ENCODE measurements at places on chromosomes 3 and 15.

GRCh38 chr3:12325586-12326515 lies 37.0 kb downstream of the PPARG start:
- no peak for DNase-seq

DNA sequence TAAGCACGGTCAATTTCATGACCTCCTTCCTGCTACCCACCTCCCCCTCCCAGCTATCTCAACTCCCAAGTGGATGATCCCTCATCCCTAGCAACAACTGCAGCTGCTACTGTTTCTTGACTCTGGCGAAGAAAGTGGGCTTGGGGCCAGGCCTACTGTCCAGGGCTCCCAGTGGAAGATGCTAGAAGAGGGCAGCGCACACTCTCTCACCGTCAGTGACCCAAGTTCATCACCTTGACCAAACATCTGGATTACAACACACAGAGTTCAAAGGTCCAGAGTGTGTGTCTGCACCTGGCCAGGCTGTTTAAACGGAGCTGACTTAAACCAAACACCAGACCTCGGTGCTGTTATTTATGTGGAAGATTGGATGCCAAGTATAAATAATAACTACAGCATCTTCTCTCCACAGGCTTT lies 385.6 kb downstream of the SHQ1 start:
- no peak for DNase-seq

GRCh38 chr15:58543664-58544335 lies 112.0 kb downstream of the LIPC start:
- no peak for DNase-seq

DNA sequence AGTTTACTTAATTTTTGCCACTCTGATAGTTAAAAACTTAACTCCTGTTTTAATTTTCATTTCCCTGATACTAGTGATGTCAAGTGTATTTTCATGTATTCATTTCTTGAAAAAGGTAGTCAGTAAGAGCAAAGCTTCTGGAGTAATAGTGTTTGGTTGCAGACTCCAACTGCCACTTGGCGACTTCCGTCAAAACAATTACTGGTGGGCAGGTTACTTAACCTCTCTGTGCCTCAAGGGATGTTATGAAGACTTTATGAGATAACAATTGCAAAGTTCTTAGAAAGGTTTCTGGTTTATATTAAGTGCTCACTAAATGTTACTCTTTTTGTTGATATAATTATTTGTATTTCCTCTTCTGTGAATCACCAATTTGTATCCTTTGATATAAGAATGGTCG lies 129.7 kb downstream of the NFKBIZ start:
- no peak for DNase-seq

- DNase-seq = no peak
Observed at GRCh38 chr3:77718311-77718710, 678.4 kb downstream of the ROBO2 start.

- no peak for DNase-seq
Observed at GRCh38 chr3:155326901-155327300, 33.4 kb upstream of the STRIT1 start.

GRCh38 chr15:62426387-62426956 lies 261.4 kb upstream of the C2CD4B start:
- peak; percentile 74 for DNase-seq

DNA sequence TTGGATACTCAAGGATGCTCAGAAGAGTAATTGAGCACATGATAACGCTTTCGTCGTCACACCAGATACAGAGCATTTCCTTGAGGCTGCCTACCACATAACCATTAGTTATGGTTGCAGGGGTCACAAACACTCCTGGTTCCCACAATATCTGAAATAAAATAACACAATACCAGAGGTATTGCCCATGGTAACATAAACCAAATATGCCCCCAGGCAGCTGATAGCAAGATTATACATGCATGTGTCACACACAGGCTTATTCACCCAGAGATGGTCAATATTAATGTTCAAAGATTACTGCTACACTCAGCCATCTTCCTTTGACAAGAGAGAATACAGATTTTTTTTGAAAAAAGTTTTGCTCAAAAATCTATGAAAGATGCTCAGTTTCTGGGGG lies 7.3 kb downstream of the RPL39L start:
- DNase-seq = no peak

DNA sequence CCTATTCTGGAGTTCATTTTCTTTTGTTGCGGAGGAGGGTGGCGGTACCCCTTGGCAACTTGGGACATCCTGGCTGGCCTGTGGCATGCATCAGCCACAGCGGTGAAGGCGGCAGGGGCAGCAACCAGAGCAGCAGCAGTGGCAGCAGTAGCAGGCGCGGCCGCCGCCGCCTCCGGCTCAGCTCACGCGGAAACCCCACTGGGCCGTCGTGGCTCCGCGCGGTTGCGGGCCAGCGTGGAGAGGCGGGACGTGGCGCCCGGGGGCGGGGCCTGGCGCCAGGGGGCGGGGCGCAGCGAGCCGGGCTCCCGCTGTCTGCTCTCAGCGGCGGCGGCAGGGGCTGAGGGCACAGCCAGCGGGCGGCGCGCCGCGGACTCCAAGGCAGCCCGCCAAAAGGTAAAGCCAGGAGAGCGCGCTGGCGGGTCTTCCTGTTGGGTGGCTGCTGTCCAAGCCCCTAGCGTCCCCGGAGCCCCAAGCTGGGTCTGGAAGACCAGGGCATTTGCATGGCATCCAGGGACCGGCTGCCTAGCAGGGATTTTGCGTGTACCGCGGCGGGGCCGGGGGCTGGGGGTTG lies 334.4 kb upstream of the THRB start:
- DNase-seq = peak; percentile 66

DNA sequence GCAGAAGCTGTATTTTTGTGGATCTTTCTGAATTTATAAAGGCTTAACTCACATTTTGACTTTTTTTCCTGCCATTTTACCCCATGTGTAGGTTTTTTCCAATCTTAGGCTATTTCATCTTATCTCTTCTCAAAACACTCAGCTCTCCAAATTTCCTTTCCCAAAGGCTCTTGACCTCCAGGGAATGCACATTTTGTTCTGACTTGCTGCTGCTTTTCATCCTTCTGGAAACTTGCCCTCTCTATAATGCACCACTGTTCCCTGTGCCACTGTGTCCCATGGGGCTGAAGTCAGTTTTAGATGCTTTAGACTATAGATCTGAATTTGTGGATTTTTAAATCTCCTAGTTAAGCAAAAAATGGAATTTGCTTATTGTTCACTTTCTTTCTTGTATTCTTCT lies 9.1 kb downstream of the PYDC2 start:
- DNase-seq = no peak

- DNase-seq = no peak
Observed at GRCh38 chr3:98136631-98137030, 6.1 kb downstream of the OR5H1 start.

GRCh38 chr3:14477311-14477935 lies 62.7 kb downstream of the GRIP2 start:
- DNase-seq = no peak

- no peak for DNase-seq
Observed at GRCh38 chr15:93987068-93987467, 244.3 kb upstream of the MCTP2 start.

Measured in GM03348 (cell line).